ENCODE measurements at places on chromosomes 12 and 14.

DNA sequence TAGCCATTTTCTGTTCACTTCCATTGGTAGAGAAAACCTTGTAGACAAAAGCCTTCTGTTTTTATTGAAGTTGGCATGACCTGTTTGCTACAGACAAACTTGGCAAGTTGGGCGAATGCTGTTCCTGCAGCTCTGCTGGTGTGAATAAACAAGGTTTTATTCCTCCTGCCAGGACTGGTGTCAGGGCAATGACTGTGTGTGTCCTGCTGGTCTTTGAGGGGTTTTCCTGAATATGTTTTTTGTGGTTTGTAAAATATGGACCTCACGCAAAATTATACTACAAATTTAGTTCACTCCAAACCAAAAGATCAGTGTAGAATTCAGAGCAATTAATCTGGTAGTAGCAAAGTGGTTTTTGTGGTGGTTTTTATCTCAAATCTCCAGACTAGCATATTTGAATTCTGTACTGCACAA is 140.8 kb downstream of the ERC1 start:
- DNase-seq, result no peak

DNA sequence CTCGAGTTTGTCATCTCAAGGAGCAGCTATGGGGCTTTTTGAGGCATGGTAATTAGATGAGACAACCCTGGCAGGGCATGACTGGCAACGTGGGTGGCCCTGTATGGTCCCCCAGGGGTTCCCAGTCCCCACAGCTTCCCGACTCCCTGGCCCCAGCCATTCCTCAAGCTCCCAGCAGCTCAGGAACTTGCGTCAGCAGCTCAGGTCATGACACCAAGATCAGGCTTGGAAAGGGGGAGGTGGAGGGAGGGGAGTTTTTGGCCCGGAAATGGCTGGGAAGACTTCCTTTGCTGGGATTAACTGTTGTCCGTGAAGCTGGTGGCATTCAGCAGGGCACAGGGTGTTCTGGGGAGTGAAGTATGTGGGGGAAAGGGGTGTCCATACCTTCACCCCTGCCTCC is 10.4 kb upstream of the NRIP2 start:
- no peak for DNase-seq

GRCh38 chr12:49535921-49536525 is 2.8 kb upstream of the KCNH3 start:
- DNase-seq, result no peak

GRCh38 chr12:49784756-49785409 is 43.3 kb downstream of the NCKAP5L start:
- no peak for DNase-seq

DNA sequence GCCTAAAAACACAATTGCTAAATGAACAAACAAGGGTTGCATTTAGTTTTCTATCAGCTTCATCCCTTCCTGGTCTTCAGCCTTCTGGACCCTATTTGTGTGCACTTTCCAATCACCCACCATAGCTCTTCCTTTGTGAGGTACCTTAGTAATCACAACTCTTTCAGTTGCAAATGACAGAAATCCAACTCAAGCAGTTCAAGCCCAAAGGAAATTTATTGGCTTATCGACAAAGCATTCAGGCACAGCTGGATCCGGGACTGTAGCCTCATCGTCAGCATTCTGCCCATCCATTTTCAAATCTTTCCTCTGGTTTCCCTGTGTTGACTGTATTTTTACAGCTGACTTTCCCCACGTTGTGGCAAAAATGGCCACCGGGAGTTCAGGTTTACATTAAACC is 148.6 kb upstream of the VASH1 start:
- DNase-seq, result no peak

- no peak for DNase-seq
These were observed 108.4 kb downstream of the RFLNA start for GRCh38 chr12:124403273-124403672.

- no peak for DNase-seq
These were observed 27.4 kb upstream of the DIP2B start for GRCh38 chr12:50477241-50477832.

- no peak for DNase-seq
These were observed 24.8 kb downstream of the PELI2 start for GRCh38 chr14:56143025-56143424.

- no peak for DNase-seq
These were observed 65.8 kb upstream of the METAP2 start for GRCh38 chr12:95408201-95408600.

Measured in amniotic stem cell (primary cell).